ENCODE measurements at places on chromosomes 1 and 21.

GRCh38 chr21:23162198-23162946 lies 2164.2 kb downstream of the NCAM2 start:
- DNase-seq = no peak

GRCh38 chr1:3359756-3360440 lies 94.6 kb upstream of the ARHGEF16 start:
- DNase-seq = no peak

DNA sequence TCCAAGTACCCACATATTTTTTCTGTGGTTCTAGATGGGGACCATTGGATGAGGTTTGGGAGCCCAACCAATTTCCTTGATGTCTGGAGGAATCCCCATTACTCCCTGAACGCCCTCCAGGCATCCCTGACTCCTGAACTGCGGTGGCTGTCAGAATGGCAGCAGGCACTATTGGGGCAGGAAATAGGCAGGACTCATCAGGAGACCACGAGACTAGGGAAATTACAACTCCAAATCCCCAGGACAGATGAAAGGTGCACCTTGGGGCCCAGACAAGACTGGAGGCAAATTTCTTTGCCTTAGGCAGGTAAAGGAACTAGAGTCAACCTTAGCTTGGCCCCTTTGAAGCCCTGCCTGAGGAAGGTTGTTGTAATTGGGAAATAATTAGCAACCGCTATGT lies 1.1 kb downstream of the CGN start:
- peak; percentile 48 for DNase-seq

- no peak for DNase-seq
Measured at GRCh38 chr1:198298640-198299039, 141.8 kb downstream of the NEK7 start.

GRCh38 chr1:247376659-247377058 lies 39.3 kb upstream of the NLRP3 start:
- no peak for DNase-seq

GRCh38 chr1:231561647-231562383 lies 33.3 kb downstream of the TSNAX start:
- no peak for DNase-seq
